Amniotic stem cell (primary cell): ENCODE measurements at places on chromosomes 5 and 9.
A peak's percentile ranks its signal among the peaks of the same experiment; 100 is the strongest.

DNA sequence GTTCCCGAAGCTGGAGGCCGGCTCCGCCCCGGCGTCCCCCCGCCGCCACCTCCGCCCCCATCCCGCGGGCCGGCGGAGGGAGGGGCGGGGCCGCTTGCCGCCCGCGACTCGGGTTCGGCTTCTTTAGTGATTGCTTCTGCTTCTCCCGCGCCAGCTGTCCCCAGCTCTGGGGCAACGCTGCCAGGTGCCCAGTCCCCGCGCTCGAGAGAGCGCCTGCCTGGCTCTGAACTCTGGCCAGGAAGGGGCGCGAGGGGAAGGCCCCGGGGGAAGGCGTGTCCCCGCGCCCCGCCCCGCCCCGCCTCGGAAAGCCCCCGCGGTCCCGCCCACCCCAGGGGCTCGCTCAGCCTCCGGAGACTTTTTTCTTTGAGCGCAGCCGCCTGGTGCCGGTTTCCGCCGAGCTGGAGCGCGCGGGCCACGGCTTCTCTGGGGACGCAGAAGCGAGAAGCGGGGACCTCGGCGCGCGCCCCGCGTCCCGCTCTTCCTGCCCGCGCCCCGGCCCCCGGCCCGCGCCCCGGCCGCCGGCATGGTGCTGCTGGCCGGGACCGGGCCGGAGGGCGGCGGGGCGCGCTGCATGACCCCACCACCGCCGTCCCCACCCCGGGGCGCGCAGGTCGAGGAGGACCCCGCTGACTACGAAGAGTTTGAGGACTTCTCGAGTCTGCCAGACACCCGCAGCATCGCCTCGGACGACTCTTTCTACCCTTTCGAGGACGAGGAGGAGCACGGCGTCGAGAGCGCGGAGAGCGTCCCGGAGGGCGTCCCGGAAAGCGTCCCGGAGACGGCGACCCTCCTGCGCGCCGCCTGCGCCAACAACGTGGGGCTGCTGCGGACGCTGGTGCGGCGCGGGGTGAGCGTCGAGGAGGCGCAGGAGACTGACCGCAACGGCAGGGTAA lies at the start of gene ANKRD33B:
ANKRD33B (plus strand) TSS at position 126 of the 893 bp plus-strand sequence; CDS start at position 524, 398 bp downstream.
- no peak for DNase-seq

- no peak for DNase-seq
Measured at GRCh38 chr5:129398026-129398678, 61.9 kb upstream of the ADAMTS19 start.

GRCh38 chr5:126956991-126957390 lies 73.4 kb downstream of the MARCHF3 start:
- DNase-seq: no peak

- no peak for DNase-seq
Measured at GRCh38 chr5:87154191-87154590, 113.5 kb upstream of the RASA1 start.

- no peak for DNase-seq
Measured at GRCh38 chr5:39137819-39138451, 63.7 kb upstream of the RICTOR start.

DNA sequence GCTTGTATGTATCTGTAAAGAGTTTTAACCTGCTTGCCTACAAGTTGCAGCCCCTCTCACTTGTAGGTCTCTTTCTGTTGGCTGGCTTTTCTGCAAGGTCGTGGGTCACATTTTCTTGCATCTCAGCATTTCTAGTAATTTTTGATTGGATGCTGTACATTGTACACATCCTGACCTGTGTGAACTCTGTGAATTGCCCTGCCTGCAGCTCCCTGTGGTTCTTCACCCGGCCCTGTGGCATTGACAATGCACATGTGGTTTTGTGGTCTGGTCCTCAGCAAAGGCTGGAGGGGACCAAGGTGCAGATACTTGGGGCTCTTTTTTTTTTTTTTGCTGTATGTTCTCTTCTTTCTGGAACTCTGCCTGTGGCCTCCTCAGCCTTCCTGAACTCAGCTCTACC lies 53.6 kb downstream of the WNK2 start:
- no peak for DNase-seq

DNA sequence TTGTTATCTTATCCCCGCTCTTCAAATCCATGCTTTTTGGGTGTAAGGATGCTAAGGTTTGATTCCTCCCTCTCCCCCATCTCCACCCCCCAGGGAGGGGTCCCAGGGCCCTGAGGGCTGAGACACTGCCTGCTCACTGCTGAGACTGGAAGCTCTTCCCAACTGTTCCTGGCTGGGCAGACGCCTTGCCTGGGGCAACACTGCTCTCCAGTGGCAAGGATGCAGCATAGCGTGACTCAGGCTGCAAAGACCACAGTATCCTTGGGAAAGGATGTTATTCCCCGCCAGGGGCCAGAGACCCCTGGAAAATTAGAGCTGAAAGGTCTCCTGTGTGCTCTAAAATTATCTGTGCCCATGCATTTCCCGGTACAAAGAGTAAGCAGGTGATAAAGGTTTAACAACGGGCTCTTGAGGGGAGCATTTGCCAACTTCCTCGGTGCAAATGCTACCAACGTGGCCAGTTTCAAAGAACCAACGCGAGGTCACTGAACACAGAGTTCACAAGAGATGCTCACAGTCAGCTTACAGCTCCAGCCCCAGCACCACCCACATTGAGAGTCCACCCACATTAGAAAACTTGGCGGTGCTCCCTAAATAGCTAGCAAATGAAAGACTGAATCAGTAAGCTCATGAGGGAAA lies 271.9 kb downstream of the NSG2 start:
- peak; percentile 8 for DNase-seq

DNA sequence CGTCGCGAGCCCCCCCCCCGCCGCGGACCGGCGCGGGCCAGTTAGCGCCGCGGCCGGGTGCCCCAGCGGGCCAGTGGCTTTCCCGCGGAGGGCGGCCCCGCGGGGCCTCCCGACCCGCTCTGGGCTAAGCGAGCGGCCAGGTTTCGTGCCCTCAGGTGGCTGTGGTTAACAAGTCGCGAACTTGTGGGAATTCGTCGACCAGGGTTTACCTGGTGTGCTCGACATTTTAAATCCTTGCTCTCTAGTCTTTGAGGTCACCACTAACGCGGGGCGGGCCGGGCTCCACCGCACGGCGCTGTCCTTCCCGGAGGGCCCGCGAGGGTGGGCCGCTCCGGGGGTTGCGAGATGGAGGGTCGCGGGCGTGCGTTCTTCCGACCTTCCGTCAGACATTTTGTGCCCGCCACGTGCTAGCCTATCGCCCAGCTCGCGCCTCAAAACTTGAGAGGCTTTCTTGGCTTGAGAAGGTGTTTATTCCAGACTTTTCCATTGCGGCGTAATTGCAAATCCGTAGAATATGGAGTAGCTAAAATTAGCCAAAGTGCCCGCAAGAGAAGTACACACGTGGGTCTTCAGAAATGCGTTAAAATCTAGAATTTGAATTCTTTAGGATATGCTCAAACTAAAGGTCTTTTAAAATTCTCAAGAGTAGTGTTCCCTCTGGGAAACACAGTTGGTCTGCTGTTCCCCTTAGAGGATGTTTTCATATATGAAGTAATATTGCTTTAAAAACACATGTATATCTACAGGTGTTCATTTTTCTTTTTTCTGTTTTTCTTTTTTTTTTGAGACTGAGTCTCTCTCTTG lies 2.1 kb downstream of the ANP32B start:
- DNase-seq: no peak

- no peak for DNase-seq
Measured at GRCh38 chr5:40374853-40375252, 304.9 kb upstream of the PTGER4 start.

- no peak for DNase-seq
Measured at GRCh38 chr5:174409971-174410370, 314.4 kb upstream of the MSX2 start.

DNA sequence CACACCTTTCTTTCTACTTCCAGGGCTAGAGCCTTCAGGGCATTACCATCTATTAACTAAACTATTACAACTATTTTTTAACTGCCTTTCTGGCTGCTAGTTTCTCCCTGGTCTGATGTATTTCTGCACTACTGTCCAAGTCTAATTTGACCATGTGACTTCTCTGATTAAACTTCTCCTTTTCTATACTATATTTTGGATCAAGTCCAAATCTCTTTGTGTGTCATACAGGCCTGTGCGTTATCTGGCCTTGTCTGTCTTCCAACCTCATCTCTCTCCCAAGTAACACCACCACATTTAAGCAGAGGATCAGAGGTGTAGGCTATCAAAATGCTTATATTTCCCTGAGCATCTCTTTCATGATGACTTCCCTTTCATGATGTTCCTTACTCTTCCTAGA lies 47.2 kb upstream of the OR13F1 start:
- DNase-seq: no peak

- no peak for DNase-seq
Measured at GRCh38 chr9:5876711-5877110, 14.0 kb upstream of the MLANA start.

DNA sequence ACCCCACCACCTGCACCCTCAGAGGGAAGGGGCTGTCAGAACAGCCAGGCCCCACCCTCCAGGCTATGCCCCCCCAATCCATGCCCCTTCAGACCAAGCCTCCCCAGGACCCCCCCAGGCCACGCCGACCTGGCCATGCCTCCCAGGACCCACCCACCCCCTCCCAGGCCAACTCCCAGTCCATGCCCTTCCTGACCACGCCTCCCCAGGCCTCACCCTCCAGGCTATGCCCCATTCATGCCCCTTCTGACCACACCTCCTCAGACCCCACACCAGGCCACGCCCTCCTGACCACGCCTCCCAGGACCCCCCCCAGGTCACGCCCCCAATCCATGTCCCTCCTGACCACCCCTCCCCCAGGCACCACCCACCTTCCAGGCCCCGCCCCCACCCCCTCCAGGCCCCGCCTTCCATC lies 27.6 kb downstream of the TPPP start:
- DNase-seq: no peak

GRCh38 chr9:19156026-19156474 lies 28.8 kb upstream of the PLIN2 start:
- DNase-seq: no peak
